ENCODE measurements at places on chromosomes 6 and 20. TPM values are rescaled to one million over a fixed set of nuclear protein-coding genes. Genes with fewer than 3 reads are reported as not detected.

Gene MPC1
- 54.5 TPM for total RNA-seq

Gene DAAM2
- total RNA-seq, result 22.9 TPM

Gene CYP39A1
- 3.3 TPM for total RNA-seq

Gene ADGRG6
- total RNA-seq, result 29.4 TPM

Gene SOBP
- 2.0 TPM for total RNA-seq

Gene FOXQ1
- total RNA-seq, result not detected
